Fibroblast of lung (primary cell): ENCODE measurements at places on chromosomes 1 and 21. TPM values are rescaled to one million over a fixed set of nuclear protein-coding genes. Genes with fewer than 3 reads are reported as not detected.

DLGAP3 gene
- 0.02 TPM in 1 of 2 replicates, not detected in the other for polyA plus RNA-seq

TMEM52 gene
- 0.26 and 0.42 TPM in 2 replicates for polyA plus RNA-seq

PADI2 gene
- 0.03 TPM in 1 of 2 replicates, not detected in the other for polyA plus RNA-seq

LCE6A gene
- polyA plus RNA-seq, result not detected in 2 replicates

C1orf116 gene
- 0.01 and 0.06 TPM in 2 replicates for polyA plus RNA-seq

C1orf141 gene
- not detected in 2 replicates for polyA plus RNA-seq

DARS2 gene
- polyA plus RNA-seq, result 19.5 and 26.7 TPM in 2 replicates

NRAS gene
- polyA plus RNA-seq, result 62.3 and 71.8 TPM in 2 replicates

TARBP1 gene
- polyA plus RNA-seq, result 11.6 and 15.3 TPM in 2 replicates

RCSD1 gene
- polyA plus RNA-seq, result 0.05 and 4.1 TPM in 2 replicates

TDRD10 gene
- polyA plus RNA-seq, result not detected in 2 replicates

ZNF695 gene
- 0.61 and 3.1 TPM in 2 replicates for polyA plus RNA-seq

TFF3 gene
- polyA plus RNA-seq, result not detected in 2 replicates

CFHR1 gene
- polyA plus RNA-seq, result 0.12 and 0.20 TPM in 2 replicates
